ENCODE measurements at places on chromosomes 5 and 9.

DNA sequence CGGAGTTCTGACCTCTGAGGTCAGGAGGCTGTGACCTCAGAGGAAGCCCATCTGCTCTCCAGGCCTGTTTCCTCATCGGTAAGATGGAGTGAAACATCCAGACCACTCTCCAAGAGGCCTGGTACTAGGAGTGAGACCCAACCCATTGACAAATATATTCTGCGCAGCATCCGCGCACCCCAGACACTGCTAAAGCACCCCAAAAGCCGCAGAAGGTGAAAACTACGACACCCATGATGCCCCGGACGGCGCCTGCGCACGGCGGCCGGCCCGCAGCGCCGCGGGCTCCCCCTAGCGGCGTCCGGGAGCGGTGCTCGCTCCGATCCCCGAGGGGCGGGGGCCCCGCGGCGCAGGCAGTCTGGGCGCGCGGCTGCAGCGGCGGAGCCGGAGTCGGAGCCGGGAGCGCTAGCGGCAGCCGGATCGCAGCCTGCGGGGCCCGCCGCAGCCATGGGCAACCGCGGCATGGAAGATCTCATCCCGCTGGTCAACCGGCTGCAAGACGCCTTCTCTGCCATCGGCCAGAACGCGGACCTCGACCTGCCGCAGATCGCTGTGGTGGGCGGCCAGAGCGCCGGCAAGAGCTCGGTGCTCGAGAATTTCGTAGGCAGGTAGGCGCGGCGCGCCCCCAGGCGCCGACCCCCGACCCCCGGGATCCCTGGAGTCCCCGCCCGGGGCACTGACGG lies at the start of gene DNM1:
Gene DNM1 (plus strand): TSS at position 356 of the 683 bp plus-strand sequence. CDS start 92 bp downstream, at position 448.
- peak; percentile 55 for DNase-seq

- DNase-seq = no peak
Observed at GRCh38 chr9:96660692-96661248, 5.7 kb upstream of the PRXL2C start.

DNA sequence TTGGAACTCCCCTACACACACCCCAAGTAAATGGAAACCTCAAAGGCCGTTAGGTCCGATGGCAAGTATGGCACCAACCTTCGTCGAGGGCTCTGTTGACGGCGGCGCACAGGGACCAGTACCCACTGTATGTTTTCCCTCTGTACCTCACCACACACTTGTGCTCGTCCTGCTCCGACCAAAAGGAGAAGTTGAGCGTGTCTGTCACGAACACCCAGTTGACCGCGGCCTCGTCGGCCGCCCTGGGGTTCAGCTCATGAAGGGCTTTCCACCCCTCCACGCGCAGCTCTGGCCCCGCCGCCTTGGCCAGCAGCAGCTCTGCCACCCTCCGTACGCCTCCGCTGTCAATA lies 24.0 kb downstream of the HNRNPK start:
- DNase-seq = no peak

- no peak for DNase-seq
Observed at GRCh38 chr5:119345861-119346260, 10.0 kb upstream of the TNFAIP8 start.

DNA sequence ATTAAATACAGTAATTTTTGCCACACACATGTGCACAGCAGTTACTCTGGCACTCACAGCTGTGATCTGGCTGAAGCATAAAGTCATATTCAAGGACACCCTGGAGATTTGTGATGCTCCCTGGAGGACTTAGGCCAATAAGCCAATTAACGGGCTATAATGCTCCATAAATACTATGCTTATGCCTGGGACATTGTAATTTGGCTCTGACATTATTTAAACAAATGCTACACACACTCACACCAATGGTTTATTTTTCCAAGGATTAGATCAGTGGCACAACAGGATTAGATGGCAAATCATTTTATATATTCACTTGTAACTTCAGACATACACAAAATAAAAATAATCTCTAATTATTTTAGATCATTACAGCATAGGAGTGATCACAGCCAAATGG lies 111.2 kb downstream of the LMNB1 start:
- DNase-seq = no peak

DNA sequence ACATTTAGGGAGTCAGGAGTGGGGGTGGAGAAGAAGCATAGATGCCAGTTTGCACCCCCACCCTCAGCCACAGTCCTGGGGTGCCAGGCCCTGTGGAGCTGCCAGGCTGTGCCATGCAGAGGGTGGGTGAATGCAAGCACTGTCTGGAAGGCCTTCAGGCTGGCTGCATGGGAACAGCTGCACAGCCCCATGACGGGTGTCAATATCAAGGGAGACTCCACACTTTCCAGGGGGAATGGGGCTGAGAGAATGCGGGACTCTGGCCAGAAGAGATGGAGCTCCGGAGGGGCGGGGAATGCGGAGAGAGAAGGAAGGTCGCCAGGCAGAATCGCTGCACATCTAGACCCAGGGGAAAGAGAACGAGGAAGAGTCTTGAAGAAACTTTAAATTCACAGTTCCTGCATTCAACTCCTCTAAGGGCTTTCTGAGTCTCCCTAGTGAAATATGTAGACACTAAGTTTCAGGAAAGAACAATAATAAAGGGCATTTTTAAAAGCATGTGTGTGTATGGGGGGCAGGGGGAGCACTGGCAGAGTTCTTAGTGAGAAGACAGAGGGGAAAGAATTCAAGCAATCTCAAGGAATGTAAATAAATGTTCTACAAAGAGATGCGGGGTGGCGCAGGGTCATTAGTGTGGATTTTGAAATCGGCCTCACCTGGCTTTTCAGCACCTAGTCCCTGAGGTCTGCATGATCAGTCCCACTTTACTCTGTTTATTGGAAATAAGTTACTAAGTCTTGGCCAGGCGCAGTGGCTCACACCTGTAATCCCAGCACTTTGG lies 59.1 kb downstream of the BOD1 start:
- no peak for DNase-seq

DNA sequence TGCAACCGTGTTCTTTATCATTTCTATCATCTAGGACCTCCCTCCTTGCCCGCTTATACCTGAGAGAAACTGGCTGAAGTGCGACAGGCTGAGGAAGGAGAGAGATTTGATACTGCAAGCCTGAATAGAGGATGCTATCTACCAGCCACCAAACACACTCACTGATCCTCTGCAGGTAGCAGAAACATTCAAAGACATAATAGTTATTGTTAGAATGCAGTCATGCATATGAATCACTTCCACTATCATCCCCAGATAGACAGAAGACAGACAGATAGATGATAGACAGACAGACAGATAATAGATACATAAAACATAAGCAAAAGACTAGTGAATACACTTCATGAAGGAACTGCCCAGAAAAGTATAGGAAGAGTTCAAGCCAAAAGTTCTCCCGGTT lies 32.9 kb downstream of the FAM81B start:
- no peak for DNase-seq

- DNase-seq = peak; percentile 27
Observed at GRCh38 chr9:34437006-34437925, 21.1 kb downstream of the FAM219A start.

GRCh38 chr9:127974769-127975261 lies 6.0 kb downstream of the EEIG1 start:
- no peak for DNase-seq

- DNase-seq = no peak
Observed at GRCh38 chr5:82068723-82069122, 96.9 kb downstream of the ATG10 start.

DNA sequence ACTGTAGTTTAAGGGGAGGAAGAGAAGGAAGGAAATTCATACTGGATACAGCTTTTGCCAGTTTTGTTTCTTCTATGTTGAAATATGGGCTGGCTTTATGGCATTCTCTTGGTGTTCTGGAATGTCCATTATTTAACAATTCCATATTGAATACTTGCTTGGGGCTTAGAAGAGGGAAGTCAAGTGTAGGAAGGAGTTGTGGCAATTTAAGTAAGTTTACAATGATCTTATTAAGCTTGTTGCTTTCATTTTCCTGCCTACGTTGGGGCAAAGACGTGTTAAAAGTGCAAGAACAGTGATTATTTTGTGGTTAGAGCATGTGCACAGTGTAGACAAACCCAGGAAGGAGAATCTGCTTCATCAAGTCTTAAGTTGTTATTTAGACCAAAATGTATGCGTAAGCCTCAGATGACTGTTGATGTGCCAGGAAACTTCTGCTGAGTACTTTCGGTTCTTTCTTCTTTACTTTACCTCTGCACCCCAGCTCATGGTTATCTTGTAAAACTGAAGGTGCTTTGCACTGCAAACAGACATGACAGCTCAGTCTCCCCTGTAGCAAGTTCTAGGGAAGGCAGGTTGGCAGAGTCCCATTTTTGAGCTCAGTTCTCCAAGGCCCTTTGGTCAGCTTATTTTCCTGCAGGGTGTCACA lies 75.8 kb downstream of the F2RL2 start:
- DNase-seq = peak; percentile 10

GRCh38 chr5:166992874-166993722 lies 1298.3 kb upstream of the WWC1 start:
- DNase-seq = no peak

DNA sequence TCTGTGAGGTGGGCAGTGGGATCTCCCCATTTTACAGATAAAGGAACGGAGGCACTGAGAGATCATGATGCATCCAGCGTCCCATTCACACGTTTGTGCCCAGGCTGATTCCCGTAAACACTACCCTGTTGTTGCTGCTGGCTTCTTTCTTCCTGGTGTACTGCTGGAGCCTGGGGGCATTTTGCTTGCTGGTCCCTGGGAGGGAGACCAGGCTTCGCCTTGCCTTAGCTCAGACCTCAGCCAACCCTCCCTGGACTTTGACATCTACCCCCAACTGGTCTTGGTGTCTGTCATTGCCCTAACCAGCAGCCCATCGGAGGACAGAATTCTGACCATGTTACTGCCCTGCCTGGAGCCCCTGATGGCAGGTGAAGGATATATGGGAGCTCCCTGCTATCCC lies 82.4 kb downstream of the ZNF618 start:
- DNase-seq = no peak

GRCh38 chr5:76723906-76724305 lies 8.0 kb downstream of the F2R start:
- no peak for DNase-seq

DNA sequence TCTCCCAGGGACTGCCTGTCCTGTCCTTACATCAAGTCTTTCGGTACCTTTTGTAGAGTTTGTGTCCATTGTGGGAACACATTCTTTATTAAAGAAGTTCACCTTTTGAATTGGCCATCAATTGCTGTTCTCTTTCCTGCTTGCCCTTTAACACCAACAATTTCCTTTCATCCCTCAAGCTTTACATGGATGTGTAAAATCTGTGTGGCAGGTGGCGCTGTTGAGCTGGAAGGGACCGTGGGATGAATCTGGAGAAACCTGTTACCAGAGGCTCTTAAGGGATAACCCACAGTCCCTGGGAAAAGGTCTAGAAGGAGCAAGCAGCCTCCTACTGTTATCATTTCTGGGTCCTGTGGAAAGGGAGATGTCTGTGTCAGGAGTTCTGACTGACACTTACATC lies 7.9 kb upstream of the ZFP62 start:
- DNase-seq = no peak

- DNase-seq = no peak
Observed at GRCh38 chr5:173320259-173320658, 8.0 kb downstream of the STC2 start.

- DNase-seq = no peak
Observed at GRCh38 chr9:95876595-95876994, 1.1 kb downstream of the ERCC6L2 start.

DNA sequence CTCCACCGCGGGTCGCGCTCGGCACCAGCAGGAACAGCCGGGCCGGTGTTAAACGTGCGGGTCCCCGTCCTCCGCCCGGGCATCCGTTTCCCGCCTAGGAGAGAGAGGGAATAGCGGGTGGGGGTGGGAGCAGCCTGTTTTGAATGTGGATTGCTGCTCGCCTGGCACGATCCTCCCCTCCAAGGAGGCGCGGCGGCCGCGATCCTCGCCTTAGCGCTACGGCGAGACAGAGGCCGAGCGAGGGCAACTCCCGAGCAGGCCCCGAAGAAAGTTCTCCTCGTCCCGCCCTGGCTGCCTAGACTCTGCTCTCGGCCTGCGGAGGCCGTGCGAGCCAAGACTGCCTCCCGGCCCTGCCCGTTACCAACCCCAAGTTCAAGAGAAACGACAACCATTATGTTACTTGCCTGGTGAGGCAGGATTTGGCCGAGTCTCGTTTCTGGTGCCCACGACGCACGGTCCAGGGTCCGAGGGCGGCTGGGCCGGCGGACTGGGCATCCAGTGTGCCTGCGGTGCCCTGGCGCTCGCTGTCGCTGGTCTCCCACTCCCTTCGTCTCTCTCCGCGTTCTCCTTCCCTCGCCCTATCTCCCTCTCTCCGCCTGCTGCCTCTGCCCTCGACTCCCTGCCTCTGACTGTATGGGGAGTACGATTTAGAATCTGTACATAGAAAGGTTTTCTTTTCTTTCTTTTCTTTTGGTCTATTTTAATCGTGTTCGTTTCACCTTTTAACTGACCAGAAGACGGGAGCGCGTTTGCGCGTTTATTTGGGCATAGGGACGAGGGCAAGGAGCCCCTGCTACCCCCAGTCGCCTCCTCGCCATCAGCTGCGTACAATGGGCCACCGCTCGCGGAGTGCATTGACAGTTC lies 724 bp downstream of the NR2F1-AS1 start:
- DNase-seq = no peak

GRCh38 chr9:17462869-17463464 lies 115.9 kb upstream of the SH3GL2 start:
- DNase-seq = no peak

DNA sequence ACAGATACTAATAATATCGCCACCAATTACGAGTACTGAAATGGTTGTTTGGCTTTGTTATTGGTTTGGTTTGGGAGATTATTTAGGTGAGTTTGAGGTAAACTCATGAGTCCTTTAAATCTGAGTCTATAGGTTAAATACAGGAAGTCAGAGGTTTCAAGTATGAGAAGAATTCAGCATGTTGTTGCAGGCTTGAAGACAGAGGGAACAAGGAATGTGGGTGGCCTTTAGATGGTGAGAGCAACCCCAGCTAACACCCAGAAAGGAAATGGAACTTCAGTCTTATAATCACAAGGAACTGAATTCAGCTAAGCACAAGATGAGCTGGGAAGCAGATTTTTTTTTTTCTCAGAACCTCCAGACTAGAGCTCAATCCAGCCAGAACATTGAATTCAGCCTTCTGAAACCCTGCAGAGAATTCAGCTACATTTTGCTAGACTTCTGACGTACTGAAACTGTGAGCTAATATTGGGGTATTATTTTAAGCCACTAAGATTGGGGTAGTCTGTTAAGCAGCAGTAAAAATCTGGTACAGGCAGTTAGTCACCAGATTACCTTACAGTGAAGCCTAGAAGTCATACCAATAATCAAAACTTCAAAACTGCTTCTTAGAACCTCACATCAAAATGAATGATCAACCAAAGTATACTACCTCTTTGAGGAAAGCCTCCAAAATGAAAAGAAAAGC lies 216.0 kb upstream of the PUM3 start:
- DNase-seq = no peak

DNA sequence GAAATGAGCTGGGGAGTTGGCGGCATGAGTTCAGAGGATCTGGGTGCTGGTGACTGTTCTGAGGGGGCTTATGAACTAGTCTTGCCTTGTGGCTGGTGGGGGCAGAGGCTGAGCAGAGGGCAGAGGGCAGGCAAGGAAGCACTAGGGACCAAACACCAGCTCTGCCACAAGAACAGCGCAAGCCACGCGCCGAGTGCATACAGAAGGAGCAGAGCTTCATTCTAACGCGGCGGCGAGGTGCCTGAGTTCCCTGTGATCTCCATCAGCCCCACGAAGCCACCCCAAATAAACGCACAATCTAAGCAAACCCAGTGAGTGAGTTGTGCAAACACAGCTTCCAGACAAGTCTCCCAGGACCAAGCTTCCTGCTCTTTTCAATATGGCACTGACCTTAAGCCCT lies 110.6 kb upstream of the ALDH1B1 start:
- no peak for DNase-seq

Measured in stimulated activated CD4-positive, alpha-beta T cell treated with anti-CD3 and anti-CD28 coated beads, Interleukin-1b, Interleukin-23, amount 100 ng/mL, for 1 hour (primary cell).